H9 (cell line): ENCODE measurements at places on chromosomes 12 and 14. TPM values are rescaled to one million over a fixed set of nuclear protein-coding genes. Genes with fewer than 3 reads are reported as not detected.

- H3K4me1 ChIP-seq = no peaks in the 10 kb centered on the region
- no peak for DNase-seq
- no peaks in the 10 kb centered on the region for H3K27me3 ChIP-seq
- H3K27ac ChIP-seq = no peak overlapping the region
- H3K4me3 ChIP-seq = no peak overlapping the region
These were observed 25.7 kb downstream of the KCNC2 start for GRCh38 chr12:75183967-75184366.

Gene FOXN4
- 0.29 and 0.39 TPM in 2 replicates for total RNA-seq

- no peaks in the 10 kb centered on the region for H3K27me3 ChIP-seq
- peaks cover 28% of the 10 kb centered on the region for H3K4me1 ChIP-seq
- DNase-seq = no peak
- no peak overlapping the region for H3K27ac ChIP-seq
- no peak overlapping the region for H3K4me3 ChIP-seq
These were observed 111.9 kb downstream of the FOXN3 start for GRCh38 chr14:89304972-89305703.

Gene MYBPC1
- total RNA-seq = not detected in 2 replicates

Gene SLC2A14
- 19.1 and 19.3 TPM in 2 replicates for total RNA-seq

GRCh38 chr12:55838361-55838760, 4.4 kb downstream of the MMP19 start:
- no peaks in the 10 kb centered on the region; the same call in 2 of the 3 replicates for H3K36me3 ChIP-seq
- H3K4me3 ChIP-seq = no peak overlapping the region
- no peak overlapping the region for H3K27ac ChIP-seq
- H3K4me1 ChIP-seq = no peaks in the 10 kb centered on the region; the same call in 1 of the 2 replicates
- no peaks in the 10 kb centered on the region for H3K27me3 ChIP-seq

DNA sequence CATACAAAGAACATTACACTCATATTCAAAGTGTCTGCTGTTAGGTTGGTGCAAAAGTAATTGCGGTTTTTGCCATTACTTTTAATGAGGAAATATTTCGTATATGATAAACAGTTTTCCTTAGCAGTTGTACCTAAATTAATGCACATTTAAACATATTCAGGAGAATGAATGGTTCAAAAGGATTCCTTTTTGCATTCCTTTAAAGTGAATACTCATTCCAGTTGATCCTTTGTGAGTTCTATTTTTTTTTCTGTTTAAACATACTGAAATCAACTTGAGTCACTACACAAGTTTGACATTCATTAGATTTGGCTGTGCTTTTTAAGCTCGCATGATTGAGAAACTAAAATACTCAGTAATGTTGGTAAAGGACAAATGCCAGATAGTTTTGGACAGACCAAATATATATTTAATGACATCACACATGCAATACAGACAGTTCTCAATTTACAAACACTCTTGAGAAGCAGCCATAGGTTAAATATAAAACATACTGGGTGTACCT, 13.8 kb upstream of the SLC38A2 start:
- H3K4me1 ChIP-seq = peaks cover 16% of the 10 kb centered on the region; the same call in 1 of the 2 replicates
- H3K27me3 ChIP-seq = no peaks in the 10 kb centered on the region
- peaks cover 16% of the 10 kb centered on the region for H3K36me3 ChIP-seq
- no peak for DNase-seq
- peak overlapping the region; percentile 49 for H3K27ac ChIP-seq
- peak overlapping the region; percentile 55; the same call in 2 of the 3 replicates for H3K4me3 ChIP-seq

DNA sequence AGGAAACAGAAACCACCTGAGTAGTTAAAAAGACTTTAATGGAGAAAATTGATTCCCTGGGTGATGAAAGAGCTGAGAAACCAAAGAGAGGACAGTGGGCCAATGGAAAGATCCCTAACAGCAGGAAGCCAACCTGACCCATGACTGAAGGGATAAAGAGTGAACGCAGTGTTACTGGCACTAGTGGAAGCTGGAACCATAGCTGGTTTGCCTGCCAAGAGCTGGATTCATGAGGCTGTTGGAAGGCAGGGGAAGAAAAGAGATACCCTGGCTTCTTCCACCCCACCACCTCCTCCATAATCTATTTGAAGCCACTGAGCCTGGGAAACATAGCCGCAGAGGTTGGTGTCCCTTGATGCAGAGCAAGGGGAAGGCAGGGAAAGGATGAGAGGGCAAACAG, 125.5 kb upstream of the PRKD1 start:
- no peak overlapping the region for H3K4me3 ChIP-seq
- no peaks in the 10 kb centered on the region for H3K36me3 ChIP-seq
- no peaks in the 10 kb centered on the region for H3K27me3 ChIP-seq
- no peaks in the 10 kb centered on the region for H3K4me1 ChIP-seq
- no peak overlapping the region for H3K27ac ChIP-seq

Gene RDH11
- total RNA-seq = 83.2 and 83.4 TPM in 2 replicates

DNA sequence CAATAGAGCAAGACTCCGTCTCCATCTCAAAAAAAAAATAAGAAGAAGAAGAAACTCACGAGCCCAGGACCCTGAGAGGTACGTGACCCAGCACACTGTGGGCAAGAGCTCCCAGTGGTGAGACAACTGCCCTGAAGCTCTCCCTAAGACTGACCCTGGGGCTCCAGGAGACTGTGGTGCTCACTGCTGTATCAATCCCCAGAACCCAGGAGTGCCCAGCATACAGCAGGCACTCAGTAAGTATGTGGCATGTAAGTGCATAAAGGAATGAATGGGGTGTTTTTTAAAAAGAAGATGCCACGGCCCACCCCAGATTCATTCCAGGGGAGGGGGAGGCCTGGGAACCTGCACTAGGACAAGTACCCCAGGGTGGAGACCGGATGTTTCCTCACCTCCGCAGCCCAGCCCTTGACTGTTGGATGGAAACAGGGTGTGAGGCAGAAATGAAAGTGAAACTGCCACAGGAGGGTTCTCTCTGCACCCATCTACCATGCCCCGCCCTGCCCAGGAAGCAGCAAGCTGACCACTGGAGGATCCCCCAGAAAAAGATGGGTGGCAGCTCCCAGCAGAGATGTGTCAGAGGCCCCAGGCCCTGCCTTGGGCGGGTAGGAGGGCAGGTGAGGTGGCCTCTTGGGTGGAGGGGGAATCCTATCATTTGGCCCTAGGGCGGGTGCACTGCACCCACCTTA, 12.2 kb downstream of the ITPK1 start:
- no peaks in the 10 kb centered on the region for H3K36me3 ChIP-seq
- no peak for DNase-seq
- no peak overlapping the region for H3K27ac ChIP-seq
- H3K4me1 ChIP-seq = peaks cover 4% of the 10 kb centered on the region; the same call in 1 of the 2 replicates
- H3K27me3 ChIP-seq = no peaks in the 10 kb centered on the region

- no peaks in the 10 kb centered on the region for H3K4me1 ChIP-seq
- H3K27ac ChIP-seq = no peak overlapping the region
- DNase-seq = no peak
- no peak overlapping the region for H3K4me3 ChIP-seq
- no peaks in the 10 kb centered on the region for H3K27me3 ChIP-seq
- H3K36me3 ChIP-seq = no peaks in the 10 kb centered on the region
These were observed 78.1 kb downstream of the KSR2 start for GRCh38 chr12:117890644-117891043.

DNA sequence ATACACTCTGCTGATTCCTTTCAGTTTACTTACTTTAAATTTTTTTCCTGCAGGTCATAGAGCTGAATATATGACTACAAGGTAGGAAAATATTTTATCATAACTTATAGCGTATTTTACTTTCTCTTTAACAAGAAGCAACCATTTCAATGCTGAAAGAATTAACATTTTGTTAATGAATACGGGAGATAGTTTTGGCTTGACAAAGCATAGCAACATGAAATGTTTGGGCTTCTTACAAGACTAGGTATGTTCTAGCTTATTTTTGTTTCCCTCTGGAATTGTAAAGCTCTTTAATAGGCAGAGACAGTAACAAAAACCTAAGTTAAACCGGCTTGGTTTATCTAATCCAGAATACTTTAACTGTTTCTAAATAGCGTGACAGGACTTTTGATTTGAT, 135.2 kb downstream of the KICS2 start:
- no peak overlapping the region for H3K27ac ChIP-seq
- no peaks in the 10 kb centered on the region; the same call in 2 of the 3 replicates for H3K36me3 ChIP-seq
- peaks cover 9% of the 10 kb centered on the region; the same call in 1 of the 2 replicates for H3K4me1 ChIP-seq
- no peak for DNase-seq

Gene CELA1
- not detected in 2 replicates for total RNA-seq

DNA sequence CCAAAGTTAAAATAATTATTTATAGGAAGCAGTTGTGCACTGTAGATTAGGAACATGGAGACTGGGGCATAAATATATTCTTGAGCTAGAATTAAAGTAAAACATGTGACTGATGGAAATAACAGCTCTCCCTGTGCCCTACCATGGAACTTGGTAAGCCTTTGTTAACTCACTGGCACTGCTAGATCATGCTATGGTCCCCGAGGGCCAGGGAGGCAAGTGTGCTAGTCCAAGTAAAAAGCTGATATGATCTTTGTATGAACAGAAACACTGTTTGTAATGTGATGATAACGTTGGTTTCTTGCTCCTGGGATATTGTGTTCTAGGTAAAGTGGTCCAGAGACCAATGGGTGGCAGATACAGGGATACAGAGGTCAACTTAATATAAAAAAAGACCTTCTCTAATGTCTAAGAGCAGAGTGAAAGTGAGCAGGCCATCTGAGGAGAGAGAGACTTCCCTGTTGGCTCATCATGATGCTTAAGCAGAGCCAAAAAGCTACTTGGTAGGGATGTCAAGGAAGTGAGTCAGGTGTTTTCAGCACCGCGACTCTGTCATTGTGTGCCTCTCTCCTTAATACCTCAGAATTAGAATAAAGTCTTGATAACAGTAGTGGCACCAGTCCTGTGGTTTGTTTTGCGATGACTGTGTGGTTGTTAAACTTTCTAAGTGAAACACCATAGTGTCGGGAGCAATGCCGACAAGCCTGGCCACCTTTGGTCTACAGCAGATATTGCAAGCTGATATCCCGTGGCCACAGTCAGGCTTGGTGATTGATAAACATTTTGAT, 27.6 kb downstream of the BICD1 start:
- no peaks in the 10 kb centered on the region for H3K27me3 ChIP-seq
- no peak for DNase-seq
- H3K4me1 ChIP-seq = peaks cover 3% of the 10 kb centered on the region; the same call in 1 of the 2 replicates
- H3K36me3 ChIP-seq = peaks cover 29% of the 10 kb centered on the region
- no peak overlapping the region for H3K27ac ChIP-seq

Gene BHLHE41
- 0.33 and 0.90 TPM in 2 replicates for total RNA-seq

DNA sequence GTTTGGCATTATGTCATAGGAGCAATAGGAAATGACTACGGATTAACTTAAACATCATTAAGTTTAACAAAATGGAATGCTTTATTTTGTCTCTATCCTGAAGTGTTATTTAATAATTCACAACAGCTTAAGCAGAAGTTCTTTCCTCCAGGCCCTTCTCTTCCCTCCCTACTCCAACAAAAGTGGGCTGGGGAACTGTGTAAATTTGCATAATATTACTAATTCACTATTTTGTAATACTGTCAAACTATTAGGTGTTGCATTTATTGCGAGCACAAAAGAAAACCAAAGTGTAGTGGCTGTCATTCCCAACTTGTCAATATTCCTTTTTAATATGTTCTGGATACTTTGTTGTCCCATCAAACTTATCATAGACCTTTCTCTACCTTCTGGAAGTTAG, 69.8 kb downstream of the ATG14 start:
- H3K27ac ChIP-seq = no peak overlapping the region
- H3K27me3 ChIP-seq = no peaks in the 10 kb centered on the region
- no peak for DNase-seq
- no peak overlapping the region for H3K4me3 ChIP-seq
- no peaks in the 10 kb centered on the region; the same call in 2 of the 3 replicates for H3K36me3 ChIP-seq

DNA sequence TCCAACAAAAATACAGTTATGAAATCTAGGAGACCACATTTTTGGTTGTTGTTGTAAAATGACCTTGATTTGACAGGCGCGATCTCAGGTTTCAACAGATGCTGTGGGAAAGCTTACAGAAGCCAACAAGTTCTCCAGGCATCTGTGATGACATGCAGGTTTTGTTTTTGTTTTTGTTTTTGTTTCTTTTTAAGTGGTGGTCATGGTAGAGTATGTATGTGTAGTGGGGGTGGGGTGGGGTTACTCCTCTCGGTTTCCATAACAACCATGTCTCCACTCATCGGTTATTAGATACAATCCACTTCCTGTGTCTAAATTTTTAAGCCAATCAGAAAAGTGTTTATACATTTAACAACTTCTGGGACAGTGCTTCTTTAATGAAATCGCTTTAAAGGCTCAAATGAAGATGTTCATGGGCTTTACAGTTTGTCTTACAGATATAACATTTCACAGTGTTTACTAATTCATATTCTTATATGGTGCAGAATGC, 199.9 kb upstream of the FOXN3 start:
- peaks cover 1% of the 10 kb centered on the region; the same call in 1 of the 2 replicates for H3K36me3 ChIP-seq
- peaks cover 20% of the 10 kb centered on the region for H3K4me1 ChIP-seq
- H3K27me3 ChIP-seq = no peaks in the 10 kb centered on the region
- H3K4me3 ChIP-seq = peak overlapping the region; percentile 95
- DNase-seq = no peak

Gene KCNMB4
- total RNA-seq = 16.1 and 16.2 TPM in 2 replicates

DNA sequence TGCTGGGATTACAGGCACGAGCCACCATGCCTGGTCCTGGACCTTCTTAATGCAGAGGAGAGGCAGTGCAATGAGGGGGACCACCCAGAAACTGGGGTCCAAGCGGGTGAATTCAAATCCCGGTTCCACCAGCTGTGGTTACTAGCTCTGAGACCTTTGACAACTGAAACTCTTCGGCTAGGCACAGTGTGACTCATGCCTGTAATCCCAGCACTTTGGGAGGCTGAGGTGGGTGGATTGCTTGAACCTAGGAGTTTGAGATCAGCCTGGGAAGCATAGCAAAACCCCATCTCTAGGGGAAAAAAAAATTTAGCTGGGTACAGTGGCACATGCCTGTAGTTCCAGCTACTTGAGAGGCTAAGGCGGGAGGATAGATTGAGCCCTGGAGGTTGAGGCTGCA, 5.0 kb upstream of the CD4 start:
- H3K4me3 ChIP-seq = no peak overlapping the region
- no peak overlapping the region for H3K27ac ChIP-seq
- DNase-seq = no peak
- H3K4me1 ChIP-seq = peaks cover 2% of the 10 kb centered on the region; the same call in 1 of the 2 replicates

DNA sequence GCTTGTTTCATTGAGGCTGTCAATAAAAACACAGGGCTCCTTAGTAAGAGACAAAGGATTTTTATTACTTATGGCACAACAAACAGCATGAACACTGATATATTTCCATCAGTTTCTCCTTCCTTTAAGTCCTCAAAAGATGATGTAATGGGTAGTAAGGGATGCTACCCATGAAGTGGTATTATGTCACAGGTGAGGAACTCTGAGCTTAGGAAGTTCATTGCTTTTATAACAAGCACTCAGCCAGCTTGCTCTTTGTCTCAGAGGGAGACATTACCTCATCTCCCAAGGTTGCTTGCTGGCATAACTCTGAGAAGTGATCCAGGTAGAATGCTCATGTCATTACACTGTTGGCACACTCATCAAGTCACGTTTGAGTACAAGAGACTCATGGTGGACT, 287.0 kb upstream of the OR4E1 start:
- H3K4me3 ChIP-seq = no peak overlapping the region
- no peaks in the 10 kb centered on the region for H3K4me1 ChIP-seq
- H3K27me3 ChIP-seq = no peaks in the 10 kb centered on the region
- no peak overlapping the region for H3K27ac ChIP-seq

DNA sequence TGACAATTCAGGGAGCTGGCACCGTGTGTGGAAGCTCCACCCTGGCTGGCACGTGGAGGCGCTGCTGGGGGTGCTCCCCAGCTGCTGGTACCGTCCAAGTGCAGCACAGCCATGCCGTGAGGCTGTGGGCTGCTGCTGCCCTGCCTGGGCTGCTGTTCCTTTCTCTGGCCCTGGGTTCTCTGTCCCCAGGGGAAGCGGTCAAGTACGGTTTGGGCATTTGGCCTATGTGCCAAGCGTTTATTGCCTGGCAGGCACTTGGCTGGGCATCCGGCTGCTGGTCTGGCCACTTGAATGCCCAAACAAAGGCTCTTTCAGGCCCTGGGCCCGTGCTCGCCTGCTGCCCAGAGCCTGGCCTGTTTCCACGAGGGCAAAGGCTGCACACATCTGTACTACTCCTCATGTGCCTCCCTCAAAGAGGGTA, 39.6 kb downstream of the RHOF start:
- H3K27me3 ChIP-seq = no peaks in the 10 kb centered on the region
- no peak overlapping the region for H3K4me3 ChIP-seq
- H3K36me3 ChIP-seq = peaks cover 17% of the 10 kb centered on the region
- H3K27ac ChIP-seq = no peak overlapping the region
- DNase-seq = no peak
